Activated CD8-positive, alpha-beta T cell treated with anti-CD3 and anti-CD28 coated beads for 36 hours (primary cell): ENCODE measurements at places on chromosomes 16 and 17. TPM values are rescaled to one million over a fixed set of nuclear protein-coding genes. Genes with fewer than 3 reads are reported as not detected.

GRCh38 chr16:87274794-87275193, 42.4 kb downstream of the C16orf95 start:
- no peak for DNase-seq

Gene ZFPM1
- 15.0 TPM for total RNA-seq

Gene MYH3
- total RNA-seq, result 4.1 TPM

Gene KIAA0753
- total RNA-seq, result 16.5 TPM

DNA sequence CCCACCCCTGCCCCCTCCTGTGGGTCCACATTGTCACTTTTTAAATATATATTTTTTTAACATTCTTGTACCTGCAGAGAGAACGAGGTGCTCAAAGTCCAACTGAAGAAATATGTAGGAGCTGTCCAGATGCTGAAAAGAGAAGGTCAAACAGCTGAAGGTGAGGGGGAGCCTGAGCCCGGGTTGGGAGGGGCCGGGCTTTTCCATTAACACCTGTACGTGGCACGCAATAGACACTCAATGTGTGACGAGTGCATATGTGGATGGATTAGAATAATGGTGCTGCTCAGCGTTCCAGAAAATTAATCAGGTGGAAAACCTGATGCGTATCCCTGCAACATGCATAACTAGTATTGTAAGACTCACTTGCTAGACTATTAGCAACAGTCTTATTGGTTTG, 223.0 kb downstream of the SNX29 start:
- DNase-seq, result no peak

Gene LITAFD
- total RNA-seq, result not detected

- DNase-seq, result no peak
These were observed 13.3 kb upstream of the GAS7 start for GRCh38 chr17:10211666-10212065.

- DNase-seq, result no peak
These were observed 45.5 kb upstream of the FBXO47 start for GRCh38 chr17:39012725-39013124.
